ENCODE measurements at places on chromosomes 16 and 17.

DNA sequence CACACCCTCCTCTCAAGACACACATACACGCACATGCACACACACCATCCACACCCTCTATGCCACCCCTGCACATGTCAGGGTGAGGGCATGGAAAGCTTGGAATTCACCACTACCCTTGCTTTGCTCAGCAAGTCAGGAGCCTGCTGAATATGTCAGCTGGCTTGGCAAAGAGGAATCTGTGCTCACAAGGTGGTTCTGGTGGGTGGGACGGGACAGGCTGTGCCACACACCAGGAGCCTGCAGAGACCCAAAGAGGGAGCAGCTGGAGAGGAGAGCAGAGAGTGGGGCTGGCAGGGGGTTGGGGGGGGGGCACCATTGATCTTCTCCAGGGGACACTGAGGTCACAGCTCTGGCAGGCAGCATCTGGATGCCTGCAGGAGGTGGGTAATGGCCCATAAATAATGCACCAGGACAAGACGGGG, 48.7 kb upstream of the NDRG4 start:
- DNase-seq = no peak

GRCh38 chr16:81461766-81462165, 17.2 kb downstream of the CMIP start:
- DNase-seq = no peak

GRCh38 chr16:30951750-30952149, 2.9 kb downstream of the ORAI3 start:
- no peak for DNase-seq

- no peak for DNase-seq
Measured at GRCh38 chr17:17179371-17179827, 26.7 kb downstream of the PLD6 start.

DNA sequence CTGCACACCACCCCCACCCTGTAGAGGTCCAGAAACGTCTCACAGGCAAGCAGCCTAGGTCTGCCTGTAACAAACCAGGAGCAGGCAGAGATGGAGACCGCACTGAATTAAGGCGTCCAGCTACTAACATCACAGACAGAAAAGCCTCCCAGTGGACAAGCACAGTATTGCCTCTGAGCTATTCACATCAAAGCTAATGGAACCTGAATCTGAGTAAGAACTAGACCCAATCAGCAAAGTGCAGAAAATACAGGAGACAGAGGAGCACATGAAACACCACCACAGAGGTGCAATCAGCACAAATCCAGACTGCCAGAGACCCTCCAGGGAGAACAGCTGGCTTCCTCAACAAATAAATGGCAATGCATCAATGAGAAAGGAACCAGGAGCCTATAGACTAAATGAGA, 22.2 kb upstream of the PEMT start:
- DNase-seq = peak; percentile 41

GRCh38 chr17:7982173-7982572, 20.2 kb upstream of the GUCY2D start:
- no peak for DNase-seq

GRCh38 chr16:86198206-86199118, 299.5 kb downstream of the IRF8 start:
- peak; percentile 0 for DNase-seq

DNA sequence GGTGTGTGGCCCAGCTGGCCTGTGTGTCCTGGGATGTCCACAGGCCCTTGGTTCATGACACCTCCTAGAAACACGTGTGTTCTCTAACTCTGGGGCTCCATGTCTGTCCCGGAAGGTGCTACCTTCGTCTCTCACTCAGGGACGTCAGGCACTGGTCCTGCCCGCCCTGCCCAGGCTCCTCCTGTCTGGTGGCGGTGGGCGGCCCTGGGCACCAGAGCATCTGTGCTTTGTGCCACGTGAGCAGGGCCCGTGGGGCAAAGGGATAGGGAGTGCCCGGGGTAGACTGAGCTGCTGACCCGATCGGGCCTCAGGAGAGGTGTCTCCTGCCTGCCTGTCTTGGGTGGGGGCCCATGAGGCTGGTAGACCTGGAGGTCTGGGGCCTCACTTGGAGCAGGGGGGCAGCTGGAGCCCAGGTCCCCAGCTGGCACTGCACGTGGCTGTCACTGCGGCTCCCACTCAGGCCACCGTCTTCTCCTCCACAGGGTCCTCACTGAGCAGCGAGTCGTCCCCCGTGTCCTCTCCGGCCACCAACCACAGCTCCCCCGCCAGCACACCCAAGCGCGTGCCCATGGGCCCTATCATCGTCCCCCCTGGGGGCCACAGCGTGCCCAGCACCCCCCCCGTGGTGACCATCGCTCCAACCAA, 35.1 kb downstream of the GSE1 start:
- DNase-seq = no peak

DNA sequence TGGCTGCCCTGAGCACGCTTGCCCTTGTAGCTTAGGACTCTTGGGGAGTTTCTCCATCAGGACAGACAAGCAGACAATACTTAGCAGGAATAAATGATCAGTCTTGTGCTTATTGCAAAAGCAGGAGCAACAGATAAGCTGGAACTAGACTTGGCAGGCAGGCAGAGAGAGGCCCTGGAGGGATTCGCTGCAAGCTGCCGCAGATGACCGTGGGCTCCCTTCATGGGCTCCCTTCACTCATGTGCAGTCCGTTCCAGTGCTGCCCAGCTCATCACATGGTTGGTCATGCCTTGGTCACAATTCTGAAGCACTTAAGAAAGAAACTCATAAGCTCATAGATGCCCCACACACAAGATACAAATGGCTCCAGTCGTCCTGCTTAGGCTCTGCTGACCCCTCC, 2.4 kb upstream of the SLC5A10 start:
- DNase-seq = no peak

- no peak for DNase-seq
Measured at GRCh38 chr17:61058066-61058465, 341.6 kb upstream of the TBX2 start.

- DNase-seq = no peak
Measured at GRCh38 chr16:10895053-10895946, 18.3 kb downstream of the CIITA start.
